ENCODE measurements at places on chromosomes 4 and X.

GRCh38 chr4:37827030-37827685 lies 672 bp downstream of the PGM2 start:
- peak; percentile 37 for DNase-seq

GRCh38 chr4:98510757-98511517 lies 147.5 kb downstream of the TSPAN5 start:
- peak; percentile 60 for DNase-seq

GRCh38 chr4:2932951-2933565 lies 30.1 kb downstream of the NOP14 start:
- DNase-seq, result no peak

DNA sequence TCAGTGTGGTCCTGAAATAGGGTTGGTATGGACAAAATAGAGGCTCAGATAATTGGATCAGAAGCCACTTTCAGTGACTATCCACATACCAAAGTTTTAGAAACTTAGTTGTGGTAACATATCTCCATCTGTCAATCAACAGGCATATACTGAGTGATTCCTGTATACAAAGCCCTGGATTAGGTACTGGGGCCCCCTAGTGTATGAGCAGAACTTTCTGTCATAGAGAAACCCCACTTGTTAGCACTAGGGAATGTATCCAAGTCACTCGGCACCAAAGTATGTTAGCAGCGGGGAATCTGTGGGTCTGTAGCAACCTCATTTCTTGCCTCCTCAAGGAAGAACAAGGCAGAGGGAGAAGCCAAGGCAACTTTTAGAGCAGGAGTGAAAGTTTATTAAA lies 50.7 kb downstream of the MAP7D3 start:
- peak; percentile 18 for DNase-seq
